ENCODE measurements at places on chromosomes 2 and 18. TPM values are rescaled to one million over a fixed set of nuclear protein-coding genes. Genes with fewer than 3 reads are reported as not detected.

GRCh38 chr18:60541661-60542060 lies 169.1 kb upstream of the MC4R start:
- DNase-seq = no peak

The BMP10 gene
- total RNA-seq = not detected

The RGPD6 gene
- 21.7 TPM for total RNA-seq

GRCh38 chr2:60520151-60520876 lies 33.1 kb downstream of the BCL11A start:
- no peak for DNase-seq

The NTSR2 gene
- total RNA-seq = not detected

- no peak for DNase-seq
Observed at GRCh38 chr2:95041060-95041823, 15.7 kb downstream of the MAL start.

The PPP1R1C gene
- total RNA-seq = not detected

GRCh38 chr2:236380051-236380612 lies 115.9 kb upstream of the ASB18 start:
- DNase-seq = no peak
